ENCODE measurements at places on chromosomes 2 and 18.

- no peak for DNase-seq
These were observed 34.2 kb downstream of the TBC1D8 start for GRCh38 chr2:101116841-101117552.

- peak; percentile 38 for DNase-seq
These were observed at the start of gene CCDC68 for GRCh38 chr18:54958704-54959625. Gene CCDC68, minus strand, starts transcription at chr18:54959461. Its CDS starts 16,670 bp downstream, at chr18:54942791.

DNA sequence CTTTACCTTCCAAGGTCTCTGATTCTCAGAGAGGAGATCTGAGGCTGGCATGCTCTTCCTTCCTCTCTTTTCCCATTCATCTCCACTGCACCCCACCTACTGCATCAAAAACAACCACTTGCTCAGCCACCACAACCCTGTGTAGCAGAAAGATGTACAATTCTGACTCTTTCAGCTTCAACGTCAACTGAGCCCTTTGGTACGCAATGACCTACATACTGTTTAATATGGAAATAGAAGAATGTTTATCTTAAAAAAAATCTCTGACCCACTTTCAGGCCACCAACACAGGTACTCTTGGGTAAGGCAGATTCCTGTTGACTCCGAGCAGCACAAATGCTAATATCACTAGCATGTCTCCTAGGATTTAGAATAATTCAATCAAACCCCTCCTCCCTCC lies 76.2 kb upstream of the AFF3 start:
- DNase-seq: no peak

GRCh38 chr2:239647052-239647819 lies 246.4 kb upstream of the HDAC4 start:
- DNase-seq: no peak

DNA sequence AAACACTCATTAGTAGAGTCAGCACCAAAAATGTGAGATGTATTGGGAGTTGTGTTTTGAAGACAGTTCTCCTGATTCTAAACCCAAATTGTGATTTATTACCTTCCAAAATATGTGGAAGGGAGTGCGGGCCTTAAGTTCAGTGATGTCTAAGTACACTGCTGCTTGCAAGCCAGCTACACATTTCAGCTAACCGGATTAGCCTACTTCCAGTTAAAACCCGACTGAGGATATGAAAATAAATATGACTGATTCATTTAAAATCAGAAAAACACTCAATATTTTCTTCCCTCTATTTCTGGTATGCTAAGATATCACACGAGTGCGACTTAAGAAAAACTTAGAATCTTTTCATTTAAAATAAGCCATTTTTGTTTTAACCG lies 907 bp downstream of the FHL2 start:
- DNase-seq: no peak

DNA sequence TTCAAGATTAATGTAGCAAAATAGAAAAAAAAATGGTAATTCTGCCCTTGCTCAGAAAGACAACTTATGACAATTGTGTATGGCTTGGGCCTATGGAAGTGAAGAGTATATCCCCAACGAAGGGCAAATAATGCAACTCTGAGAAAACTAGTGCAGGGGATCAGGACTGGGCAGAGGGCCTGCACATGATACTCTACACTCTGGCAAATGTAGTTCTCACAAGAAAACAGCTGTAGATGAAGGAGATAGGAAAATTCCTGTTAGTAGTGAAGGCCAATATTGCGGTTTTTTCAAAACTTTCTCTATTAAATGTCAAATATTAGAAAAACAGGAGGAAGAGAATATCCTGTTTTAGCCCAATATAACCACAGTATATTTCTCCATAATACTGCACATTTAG lies 77.8 kb downstream of the SCN9A start:
- DNase-seq: no peak

DNA sequence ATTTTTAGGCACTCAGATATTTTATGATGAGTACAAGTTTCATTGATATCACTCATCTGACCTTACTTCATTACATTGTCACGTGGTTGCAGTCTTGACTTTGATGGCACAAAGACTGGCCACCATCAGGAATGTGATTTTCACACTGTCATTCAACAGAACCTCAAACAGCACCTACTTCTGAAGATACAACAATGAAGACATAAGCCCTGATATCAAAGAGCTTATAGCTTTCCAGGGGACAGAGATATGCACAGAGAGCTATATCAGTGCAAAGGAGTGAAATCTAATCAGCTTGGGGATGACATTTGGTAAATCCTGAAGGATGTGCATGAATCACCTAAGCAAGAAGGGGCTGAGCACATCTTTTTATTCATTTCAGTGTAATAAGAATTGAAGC lies 72.3 kb downstream of the MEP1B start:
- no peak for DNase-seq

DNA sequence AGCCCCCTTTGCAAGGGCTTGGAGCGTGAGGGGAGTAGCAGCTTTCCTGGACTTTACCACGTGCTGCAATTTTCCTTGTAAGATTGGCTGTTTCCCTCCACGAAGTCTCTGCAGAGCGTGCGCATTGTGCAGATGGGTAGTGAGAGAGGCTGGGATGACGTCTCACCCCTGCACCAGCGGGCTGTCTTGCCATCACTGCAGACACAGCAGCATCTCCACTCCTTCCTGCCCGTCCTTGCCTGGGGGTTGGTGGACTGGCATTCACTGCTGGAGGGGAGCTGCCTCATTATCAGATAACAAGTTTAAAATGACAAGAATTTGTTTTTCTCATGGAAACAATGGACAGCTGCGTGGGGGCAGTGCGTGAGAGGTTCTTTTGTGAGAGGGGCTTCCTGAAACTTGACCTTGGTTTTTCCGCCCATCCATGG lies 45.3 kb upstream of the HS6ST1 start:
- no peak for DNase-seq
